ENCODE measurements at places on chromosomes 4 and X. TPM values are rescaled to one million over a fixed set of nuclear protein-coding genes. Genes with fewer than 3 reads are reported as not detected.

The MAGEB10 gene
- total RNA-seq = not detected

The TMEM33 gene
- total RNA-seq = 53.6 TPM

The TMEM271 gene
- not detected for total RNA-seq

The THAP6 gene
- total RNA-seq = 5.2 TPM

The NLRP2B gene
- not detected for total RNA-seq

The ZRSR2 gene
- total RNA-seq = 9.1 TPM

The FATE1 gene
- total RNA-seq = not detected

The SYTL5 gene
- 0.41 TPM for total RNA-seq

The TMPRSS11D gene
- total RNA-seq = not detected

The PLS3 gene
- total RNA-seq = 201 TPM
